K562 (cell line): ENCODE measurements at places on chromosomes 12 and 14.
A peak's percentile ranks its signal among the peaks of the same experiment; 100 is the strongest.

DNA sequence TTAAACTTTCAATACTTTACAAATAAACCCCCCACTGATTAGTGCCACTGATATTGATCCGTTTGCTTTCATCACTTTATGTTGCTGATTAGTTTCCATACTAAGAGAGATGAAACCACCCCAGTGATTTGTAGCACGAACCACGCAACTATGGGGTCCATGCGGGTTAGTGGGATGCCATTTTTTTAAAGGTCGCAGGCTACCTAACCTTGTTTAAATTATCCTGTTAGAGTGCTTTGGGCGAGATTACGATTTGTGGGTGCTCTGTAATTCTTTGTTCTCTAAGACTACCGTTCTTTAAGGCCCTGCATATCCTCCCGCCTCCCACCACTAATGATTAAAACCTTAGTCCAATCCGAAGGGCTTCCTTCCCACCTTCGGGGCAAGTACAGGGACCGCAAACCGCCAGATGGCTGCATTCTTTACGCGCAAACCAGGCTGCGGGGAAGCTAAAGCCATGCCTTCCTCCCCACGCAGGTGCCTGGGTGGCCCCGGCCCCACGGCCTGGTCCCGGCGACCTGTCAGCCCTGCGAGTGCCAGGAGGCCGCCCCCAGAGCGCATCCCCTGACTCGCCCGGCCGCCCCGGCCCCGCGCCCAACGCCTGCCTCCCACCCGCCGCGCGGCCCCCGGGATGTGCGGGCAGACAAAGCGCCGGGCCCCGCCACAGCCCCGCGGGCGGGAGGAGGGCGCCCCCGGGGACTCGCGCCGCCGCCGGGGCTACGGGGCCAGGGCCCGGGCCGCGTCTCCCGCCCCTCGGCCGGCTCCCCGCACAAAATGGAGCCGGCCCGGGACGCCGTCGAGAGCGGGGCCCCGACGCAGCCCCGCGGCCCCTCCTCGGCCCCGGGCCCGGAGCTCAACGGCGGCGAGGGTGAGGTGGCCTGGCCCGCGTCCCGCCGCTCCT is 759 bp downstream of the NFYB start:
- peak; percentile 64 for DNase-seq
- peak overlapping the region; percentile 69 for H3K4me3 ChIP-seq
- no peaks in the 10 kb centered on the region for H3K27me3 ChIP-seq
- H3K36me3 ChIP-seq = peaks cover 28% of the 10 kb centered on the region

DNA sequence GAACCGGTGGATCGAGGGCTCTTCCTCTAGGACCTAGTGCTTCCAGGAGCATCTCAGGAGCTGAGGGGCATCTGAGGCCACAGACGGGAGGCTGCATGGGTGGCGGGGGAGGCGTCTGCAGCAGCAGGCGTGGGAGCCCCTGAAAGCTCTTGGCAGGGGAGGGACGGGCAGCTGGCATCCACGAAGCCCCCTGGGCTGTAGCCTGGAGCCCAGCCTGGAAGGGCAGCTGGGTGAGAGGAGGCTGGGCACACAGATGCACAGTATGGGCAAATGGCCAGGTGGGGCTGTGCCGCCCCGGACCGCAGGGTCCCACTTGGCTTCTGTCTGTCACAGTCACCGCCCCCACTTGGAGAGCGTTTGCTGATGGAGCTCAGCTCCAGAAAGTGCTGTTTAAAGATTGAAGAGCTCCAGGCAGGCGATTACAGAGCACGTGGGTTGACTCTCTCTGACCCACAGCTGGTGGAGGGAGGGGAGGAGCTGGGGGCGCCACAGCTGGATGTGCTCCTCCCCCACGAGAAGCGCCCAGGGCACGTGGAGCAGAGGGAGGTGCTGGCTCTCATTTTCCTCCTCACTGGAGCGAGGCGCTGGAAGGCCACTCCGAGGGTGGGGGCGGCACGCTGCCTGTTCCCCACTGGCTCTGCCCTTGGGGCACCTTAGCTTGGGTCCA is 155.0 kb upstream of the C14orf180 start:
- H3K4me1 ChIP-seq = no peaks in the 10 kb centered on the region
- H3K27ac ChIP-seq = no peak overlapping the region
- no peak for DNase-seq
- no peaks in the 10 kb centered on the region for H3K36me3 ChIP-seq
- H3K4me3 ChIP-seq = no peak overlapping the region

DNA sequence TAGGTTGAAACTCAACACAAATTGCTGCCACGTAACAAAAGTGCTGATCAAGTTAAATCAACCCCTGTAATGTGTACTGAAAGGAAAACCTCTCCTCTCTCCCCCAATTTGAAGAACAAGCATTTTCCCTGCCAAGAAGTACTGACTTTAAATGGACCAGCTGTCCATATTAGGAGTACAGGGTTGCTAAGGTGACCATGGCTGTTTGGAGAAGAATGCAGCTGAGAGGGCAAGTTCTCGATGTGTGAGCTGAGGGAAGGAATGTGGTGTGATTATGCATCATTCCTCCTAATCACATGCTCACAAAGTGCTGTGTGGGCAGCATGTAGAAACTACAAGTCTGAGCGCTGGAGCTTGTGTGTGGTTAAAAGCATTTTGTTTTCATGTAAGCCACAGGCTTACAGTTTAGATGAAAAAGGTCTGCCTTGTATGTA is 50.9 kb upstream of the CCT2 start:
- no peaks in the 10 kb centered on the region for H3K27me3 ChIP-seq
- no peak overlapping the region for H3K27ac ChIP-seq
- no peak for DNase-seq

- H3K27ac ChIP-seq = no peak overlapping the region; the same call in 2 of the 3 replicates
- peaks cover 5% of the 10 kb centered on the region for H3K4me1 ChIP-seq
- H3K36me3 ChIP-seq = no peaks in the 10 kb centered on the region
- H3K4me3 ChIP-seq = no peak overlapping the region
Observed at GRCh38 chr12:8692573-8692972, 5.2 kb upstream of the RIMKLB start.

DNA sequence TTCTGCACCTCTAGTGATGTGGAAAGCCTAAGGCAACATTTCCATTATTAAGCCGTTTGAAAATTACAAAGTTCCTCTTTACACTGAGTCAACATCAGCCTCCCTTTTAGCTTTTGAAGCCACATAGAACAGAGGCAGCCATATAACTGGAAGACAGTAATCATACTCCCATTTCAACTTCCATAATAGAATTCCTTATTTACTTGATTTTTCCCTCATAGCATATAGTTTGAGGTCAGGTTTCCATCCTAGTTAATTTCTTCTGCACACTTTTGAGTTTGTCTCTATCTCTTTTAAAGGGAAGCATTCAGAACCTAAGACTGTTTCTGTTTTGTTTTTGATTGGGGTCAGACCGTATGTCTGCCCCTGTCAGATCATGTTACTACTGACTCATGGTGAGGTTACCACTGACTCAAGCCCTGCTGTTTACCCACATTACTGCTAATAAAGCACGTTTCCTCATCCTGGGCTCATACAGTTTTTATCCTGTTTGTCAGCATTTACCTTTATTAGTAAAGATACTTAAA is 161.0 kb downstream of the SLC38A4 start:
- H3K4me1 ChIP-seq = peaks cover 11% of the 10 kb centered on the region
- H3K4me3 ChIP-seq = no peak overlapping the region
- peak; percentile 45 for DNase-seq

DNA sequence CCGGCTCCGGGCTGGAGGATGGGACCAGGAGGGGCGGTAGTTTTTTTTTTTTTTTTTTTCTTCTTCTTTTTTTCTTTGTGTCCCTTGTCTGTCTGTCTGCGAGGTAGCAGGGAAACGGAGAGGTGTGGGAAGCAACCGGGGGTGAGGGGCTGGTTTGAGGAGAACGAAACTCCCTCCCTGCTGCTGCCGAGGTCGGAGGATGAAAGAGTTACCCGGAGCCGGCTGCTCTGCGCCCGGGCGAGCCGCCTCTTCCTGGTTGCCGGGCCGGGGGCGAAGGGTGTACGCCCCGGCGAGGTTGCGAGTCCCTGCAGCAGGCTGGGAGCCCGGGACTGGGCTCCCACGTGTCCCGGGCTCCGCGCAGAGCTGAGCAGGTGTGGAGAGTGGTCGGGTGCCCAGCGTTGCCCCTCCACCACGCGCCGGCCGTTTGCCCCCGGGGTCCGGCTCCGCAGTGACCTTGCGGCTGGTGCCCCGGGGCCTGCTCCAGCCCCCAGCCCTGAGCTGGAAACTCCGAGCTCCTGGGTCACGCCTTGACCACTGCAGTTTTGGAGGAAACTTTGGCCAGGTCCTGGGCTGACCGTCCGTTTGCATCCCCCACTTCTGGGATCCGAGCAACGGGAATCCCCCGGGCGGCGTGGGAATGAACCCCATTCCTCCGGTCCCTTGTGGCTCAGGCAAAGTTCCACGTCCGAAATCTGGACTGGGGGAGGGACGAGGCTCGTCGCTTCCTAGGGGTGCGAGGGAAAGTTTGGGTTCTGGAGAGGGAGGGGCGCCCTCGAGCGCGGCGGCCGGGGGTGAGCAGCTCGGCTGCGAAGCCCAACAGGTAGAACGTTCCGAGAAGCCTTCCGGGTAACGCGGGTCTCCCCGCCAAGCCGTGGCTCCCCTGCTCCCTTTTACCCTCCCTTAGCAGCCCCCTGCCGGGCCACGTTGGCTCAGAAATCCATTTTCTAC is 1.3 kb downstream of the CHST11 start:
- H3K36me3 ChIP-seq = peaks cover 10% of the 10 kb centered on the region; the same call in 1 of the 3 replicates
- peak overlapping the region; percentile 81 for H3K27ac ChIP-seq
- peaks cover 37% of the 10 kb centered on the region for H3K4me1 ChIP-seq
- peak; percentile 65 for DNase-seq
- H3K27me3 ChIP-seq = no peaks in the 10 kb centered on the region

DNA sequence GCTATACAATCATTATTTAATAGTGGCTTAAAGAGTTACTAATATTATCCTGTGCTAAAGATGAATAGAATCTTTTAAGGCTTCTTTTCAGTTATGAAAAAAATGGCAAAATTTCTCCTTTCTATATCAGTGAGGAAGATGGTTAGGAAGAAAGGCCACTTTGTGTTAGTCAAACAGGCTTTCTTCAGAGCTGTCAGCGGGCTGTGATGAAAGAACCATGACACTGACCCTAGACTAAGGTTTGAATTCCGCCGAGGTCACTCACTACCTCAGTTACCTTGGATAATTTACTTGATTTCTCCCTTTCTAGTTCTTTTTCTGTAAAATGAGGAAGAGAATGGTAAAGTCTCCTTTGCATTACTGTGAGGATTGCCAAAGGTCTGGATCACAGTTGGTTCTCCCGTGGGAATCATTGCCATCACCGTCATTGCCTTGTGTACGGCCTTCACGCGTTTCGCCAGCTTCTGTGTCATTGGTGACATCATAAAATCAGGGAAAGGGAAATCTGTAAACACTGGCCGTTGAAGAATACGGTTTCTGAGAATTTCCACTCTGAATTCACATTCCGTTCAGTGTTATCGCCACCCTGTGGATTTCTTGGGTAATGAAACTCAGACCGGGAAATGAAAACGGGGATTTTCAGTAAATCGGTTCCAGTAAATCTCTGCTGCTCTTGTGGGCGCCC is 26.7 kb upstream of the YBX3 start:
- no peak overlapping the region for H3K4me3 ChIP-seq
- no peak overlapping the region for H3K27ac ChIP-seq
- no peaks in the 10 kb centered on the region for H3K36me3 ChIP-seq
- no peaks in the 10 kb centered on the region for H3K27me3 ChIP-seq
- H3K4me1 ChIP-seq = no peaks in the 10 kb centered on the region; the same call in 1 of the 3 replicates
